Suppressor macrophage (primary cell): ENCODE measurements at places on chromosomes 1 and 21.

DNA sequence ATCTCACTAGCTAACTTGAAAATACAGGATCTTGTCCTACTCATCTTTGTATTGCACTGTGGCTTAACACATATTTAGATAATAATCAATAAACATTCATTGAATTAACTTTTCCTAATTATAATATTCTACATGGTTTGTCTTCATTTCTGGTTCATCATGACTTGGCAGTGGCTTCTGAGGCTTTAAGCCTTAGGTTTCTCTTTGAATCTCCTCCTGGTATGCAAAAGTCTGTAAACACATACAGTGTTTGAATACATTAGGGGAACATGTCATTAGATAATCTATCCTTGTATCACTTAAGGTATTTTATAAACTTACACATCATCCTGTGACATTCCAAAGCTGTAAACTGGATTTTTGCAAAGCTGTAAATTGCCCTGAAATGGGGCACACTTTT lies 20.6 kb downstream of the CTSK start:
- no peak for DNase-seq

DNA sequence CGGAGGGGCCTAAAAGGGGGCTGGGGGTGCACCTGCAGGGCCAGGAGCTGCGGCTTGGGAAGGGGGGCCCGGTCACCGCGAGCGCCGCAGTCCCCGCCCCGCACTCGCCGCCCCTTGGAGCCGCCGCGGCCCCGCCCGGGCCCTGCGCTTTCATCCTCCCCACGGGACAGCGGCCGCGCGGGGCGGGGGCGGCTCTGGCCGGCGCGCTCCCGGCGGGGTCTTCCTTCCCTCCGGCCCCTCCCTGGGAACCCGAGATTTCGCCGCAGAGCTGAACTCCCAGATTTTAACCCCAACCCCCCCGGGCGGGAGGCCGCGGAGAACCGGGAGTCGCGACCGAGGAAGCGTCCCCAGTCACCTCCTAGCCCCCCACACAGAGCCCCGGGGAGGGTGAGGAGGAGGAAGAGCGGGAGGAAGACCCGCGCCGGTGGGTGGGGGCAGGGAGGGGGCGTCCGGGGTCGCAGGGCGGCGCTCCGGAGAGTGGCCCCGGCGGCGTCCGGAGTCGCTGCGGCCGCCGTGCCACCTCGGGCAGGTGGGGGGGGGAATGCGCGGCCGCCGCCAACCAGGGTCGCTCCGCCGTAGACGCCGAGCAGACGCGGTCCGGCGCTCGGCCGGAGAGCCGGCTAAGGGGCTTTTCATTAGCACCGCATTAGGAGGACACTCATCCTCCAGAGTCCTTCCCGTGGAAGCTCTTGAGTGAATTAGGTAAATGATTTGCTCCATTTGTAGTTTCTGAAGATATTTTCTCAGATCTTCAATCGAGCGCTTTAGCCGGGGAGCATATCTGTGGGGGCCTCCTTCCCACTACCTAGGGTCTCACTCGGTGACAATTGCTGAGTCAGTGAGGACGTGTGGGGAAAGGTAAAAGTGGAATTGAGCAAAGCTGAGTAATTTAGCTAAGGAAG lies 31.6 kb upstream of the NFIA start:
- peak; percentile 72 for DNase-seq

DNA sequence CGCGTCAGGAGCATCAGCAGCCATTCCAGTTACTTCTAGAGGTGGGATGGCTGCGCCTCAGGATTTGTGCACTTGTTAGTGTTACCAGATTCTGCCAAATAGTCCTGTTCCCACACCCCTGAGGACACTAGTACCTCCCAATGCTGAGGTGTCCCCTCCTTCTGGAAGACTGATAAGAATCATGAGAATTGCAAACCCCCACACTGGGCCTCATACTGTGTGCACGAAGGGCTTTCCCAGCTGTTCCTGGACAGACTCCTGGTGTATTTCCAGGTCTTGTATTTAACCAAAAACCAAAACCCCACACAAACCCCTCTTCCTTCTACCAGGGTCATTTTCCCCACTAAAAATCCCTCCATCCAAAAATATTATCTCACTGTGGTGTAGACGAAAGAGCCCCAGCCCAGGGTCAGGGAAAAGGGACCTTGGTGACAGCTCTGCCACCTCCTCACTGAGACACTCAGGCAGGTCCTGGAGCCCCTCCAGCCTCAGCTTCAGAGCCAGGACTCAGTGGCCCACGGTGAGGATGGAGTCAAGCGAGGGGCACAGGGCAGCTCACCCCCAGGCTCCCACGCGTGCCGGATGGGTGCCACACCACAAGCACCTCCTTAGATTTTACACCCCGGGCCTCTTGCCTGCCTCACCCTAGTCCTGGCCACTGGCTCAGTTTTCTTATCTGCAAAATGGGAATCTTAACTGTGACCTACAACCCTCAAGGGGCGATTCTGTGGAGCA lies 131.4 kb upstream of the RUNX3 start:
- DNase-seq: no peak

DNA sequence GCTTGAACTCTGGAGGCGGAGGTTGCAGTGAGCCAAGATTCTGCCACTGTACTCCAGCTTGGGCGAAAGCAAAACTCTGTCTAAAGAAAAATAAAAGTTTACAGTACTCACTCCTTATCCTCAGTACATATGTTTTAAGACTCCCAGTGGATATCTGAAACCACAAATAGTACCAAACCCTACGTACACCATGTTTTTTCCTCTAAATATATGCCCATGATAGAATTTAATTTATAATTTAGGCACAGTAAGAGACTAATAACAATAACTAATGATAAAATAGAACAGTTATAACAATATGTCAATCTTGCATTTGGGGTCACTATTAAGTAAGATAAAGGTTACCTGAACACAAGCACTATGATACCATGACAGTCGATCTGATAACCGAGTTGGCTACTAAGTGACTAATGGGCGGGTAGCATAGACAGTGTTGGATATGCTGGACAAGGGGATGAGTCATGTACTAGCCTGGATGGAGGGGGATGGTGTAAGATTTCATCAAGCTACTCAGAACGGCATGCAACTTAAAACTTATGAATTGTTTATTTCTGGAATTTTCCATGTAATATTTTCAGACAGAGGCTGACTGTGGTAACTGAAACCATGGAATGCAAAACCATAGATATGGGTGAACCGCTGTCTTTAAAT lies 43.7 kb downstream of the ST7L start:
- DNase-seq: no peak

DNA sequence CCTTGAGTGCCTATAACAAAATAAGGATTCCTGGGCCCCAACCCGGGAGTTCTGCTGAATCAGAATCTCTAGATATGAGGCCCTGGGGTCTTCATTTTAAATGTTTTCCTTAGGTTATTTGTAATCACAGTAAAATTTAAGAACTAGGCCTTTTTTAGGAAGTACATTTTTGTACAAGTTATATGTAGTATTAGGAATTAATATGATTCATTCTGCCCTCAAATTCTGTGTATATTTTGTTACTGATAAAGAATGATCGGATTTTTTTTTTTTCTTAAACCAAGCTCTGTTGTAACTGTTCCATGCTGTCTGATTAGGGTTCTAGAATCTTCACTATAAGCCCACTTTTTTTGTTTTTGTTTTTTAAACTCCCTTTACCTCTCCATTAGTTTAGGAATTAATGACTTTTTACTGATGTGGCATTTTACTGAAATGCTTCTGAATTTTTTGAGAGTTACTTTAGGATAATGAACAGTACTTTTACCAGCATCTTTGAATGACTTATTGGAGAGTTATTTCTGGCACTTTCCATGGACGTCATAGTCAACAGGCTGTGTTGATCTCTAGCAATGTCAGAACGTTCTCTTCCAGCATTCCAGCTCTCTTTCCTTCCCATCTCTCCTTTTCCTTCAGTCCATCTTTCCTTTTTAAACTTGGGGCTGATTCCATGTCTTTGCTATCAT lies 48.3 kb downstream of the CLIC4 start:
- DNase-seq: no peak

GRCh38 chr1:154743526-154744036 lies 126.5 kb downstream of the KCNN3 start:
- DNase-seq: no peak

DNA sequence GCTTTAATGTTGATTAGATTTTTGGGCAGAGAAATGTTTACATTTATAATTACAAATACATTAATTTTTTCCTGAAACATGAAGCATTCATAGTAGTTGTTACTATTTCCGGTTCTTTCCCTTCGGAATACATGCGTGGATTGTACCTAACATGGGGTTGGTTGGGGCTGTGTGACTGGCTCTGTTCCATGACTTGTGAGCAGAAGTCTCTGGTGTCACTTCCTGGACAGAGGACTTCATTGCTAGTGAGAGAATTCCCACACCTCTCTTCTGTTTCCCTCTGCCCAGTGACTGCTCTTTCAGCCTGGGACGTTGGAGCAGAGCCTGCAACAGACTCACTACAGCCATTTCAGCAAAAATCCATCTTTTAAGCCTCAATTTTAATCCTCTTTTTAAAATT lies 231.4 kb downstream of the GRIK1 start:
- DNase-seq: no peak

GRCh38 chr1:52669696-52670095 lies 28.5 kb downstream of the COA7 start:
- no peak for DNase-seq

DNA sequence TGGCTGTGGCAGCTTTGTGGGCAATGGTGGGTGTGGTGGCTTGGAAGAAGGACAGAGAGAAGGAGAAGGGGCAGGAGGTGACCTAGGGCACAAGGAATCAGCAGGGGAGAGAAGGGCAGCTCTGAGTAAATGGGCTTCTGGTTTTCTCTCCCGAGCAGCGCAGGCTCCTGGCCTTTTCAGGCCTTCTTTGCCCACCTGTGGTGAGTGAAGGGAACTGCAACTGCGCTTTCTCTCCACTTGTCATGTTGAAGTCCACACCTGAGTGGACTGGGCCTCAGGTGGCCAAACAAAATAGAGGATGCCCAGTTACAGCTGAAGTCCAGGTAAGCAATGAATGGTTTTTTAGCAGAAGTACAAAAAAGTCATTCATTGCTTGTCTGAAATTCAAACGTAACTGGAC lies 29.4 kb upstream of the KCNA10 start:
- no peak for DNase-seq

GRCh38 chr1:8711151-8711550 lies 106.3 kb downstream of the RERE start:
- DNase-seq: no peak

DNA sequence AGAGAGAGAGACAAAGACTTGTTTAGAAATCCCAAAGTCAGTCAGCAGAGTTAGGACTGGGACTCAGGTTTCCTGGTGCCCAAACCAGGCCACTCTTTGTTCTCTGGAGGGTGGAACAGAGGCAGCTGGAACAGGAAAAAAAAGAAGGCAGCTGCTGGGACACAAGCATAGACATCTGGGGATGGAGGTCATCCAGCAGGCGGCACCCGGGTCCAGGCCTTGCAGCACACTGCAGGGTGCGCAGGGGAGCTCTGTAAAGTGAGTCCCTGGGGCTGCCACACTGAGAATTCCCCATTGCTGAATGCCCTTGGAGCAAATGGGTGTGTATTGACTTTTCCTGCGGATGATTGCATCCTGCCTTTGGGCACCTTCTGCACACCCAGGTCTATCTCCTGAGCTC lies 222.9 kb upstream of the CSF3R start:
- DNase-seq: no peak

DNA sequence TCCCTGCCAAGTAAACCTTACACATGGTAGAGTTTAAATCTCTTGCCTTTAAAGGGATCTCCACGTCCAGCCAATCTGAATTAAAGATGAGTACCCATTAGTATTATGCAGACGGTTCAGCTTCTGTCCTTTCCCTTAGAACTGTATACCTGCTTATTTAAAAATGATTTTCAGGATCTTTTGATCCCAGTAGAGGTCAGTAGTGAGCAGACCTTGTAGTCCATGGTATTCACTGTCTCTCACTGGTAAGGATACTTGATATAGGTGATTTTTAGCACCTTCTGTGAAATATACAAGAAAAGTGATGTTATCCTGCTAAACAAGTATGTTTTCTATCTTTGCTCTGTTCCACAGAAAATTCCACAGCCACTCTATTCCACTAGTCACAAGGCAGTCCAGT lies 1211.6 kb upstream of the ADGRL4 start:
- peak; percentile 51 for DNase-seq

DNA sequence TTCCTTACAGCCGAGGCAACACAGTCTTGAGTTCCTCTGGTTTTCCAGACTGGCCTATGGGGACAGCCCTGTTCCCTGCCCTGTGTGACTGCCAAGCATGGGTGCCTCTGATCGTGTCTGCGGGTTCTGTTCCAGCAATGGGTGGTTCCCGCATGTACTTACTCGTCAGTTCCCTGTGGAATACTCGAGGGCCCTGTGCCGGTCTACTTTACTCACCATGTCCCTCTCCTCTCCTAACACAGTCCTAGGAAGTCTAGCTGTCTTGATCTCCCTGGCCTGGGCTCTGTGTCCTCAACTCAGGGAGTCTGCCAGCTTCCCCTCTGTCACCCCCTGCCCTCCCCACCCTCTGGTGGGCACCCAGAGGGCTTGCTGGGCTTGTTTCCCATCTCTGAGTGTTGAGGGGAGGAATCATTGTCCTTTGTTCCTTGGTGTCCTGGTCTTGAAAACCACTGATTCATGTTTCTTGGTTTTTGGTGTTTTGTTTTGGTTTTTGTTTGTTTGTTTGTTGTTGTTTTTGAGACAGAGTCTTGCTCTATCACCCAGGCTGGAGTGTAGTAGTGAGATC lies 36.0 kb downstream of the TRAPPC10 start:
- no peak for DNase-seq

DNA sequence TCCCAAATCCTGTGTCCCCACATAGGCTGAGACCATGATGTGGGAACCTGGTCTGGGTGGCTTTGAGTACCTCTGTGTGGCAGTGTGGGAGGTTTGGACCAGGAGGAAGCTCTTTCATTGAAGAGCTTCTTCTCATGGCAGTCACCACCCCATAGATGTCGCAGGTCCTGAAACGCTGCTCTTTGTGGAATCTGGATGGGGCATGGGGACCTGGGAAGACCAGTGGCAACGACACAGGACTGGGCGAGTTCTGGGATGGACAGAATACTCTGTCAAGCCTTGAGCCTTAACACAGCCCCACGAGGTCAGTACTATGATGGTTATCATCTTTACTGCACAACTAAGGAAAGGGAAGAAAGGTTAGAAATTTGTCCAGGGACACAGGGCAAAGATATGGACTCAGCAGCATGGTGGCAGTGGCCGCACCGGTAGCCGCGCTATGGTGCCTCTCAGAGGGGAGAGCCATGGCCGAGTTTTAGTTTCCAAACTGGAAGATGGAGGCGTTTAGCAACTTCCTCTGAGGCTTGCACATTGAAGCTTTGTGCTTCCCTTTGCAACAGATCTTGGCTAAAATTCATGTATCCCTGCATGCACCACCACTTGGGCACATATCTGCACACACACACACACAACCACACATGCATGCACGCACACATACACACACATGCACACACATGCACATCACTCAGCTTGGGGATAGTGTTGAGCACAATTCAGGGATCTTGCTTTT lies 117.7 kb upstream of the C1orf174 start:
- DNase-seq: no peak

- no peak for DNase-seq
These were observed 14.3 kb downstream of the SMG5 start for GRCh38 chr1:156268336-156268735.

DNA sequence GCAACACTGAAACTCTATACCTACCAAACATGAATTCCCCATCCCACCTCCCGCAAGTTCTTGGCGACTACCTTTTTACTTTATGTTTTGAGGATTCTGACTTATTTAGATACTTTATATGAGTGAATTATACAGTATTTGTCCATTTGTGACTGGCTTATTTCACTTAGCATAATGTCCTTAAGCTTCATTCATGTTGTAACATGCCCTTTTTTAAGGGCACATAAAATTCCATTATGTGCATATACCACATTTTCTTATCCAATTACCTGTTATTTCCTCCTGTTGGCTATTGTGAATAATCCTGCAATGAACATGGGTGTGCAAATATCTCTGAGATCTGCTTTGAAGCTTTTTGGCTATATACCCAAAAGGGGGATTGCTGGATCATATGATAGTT lies 22.0 kb upstream of the CHIT1 start:
- DNase-seq: no peak

GRCh38 chr1:100100202-100100601 lies 32.5 kb downstream of the SASS6 start:
- DNase-seq: no peak
